Inflammatory macrophage (primary cell): ENCODE measurements at places on chromosomes 4 and X.

- DNase-seq: no peak
Measured at GRCh38 chrX:139826065-139827044, 106.5 kb downstream of the ATP11C start.

DNA sequence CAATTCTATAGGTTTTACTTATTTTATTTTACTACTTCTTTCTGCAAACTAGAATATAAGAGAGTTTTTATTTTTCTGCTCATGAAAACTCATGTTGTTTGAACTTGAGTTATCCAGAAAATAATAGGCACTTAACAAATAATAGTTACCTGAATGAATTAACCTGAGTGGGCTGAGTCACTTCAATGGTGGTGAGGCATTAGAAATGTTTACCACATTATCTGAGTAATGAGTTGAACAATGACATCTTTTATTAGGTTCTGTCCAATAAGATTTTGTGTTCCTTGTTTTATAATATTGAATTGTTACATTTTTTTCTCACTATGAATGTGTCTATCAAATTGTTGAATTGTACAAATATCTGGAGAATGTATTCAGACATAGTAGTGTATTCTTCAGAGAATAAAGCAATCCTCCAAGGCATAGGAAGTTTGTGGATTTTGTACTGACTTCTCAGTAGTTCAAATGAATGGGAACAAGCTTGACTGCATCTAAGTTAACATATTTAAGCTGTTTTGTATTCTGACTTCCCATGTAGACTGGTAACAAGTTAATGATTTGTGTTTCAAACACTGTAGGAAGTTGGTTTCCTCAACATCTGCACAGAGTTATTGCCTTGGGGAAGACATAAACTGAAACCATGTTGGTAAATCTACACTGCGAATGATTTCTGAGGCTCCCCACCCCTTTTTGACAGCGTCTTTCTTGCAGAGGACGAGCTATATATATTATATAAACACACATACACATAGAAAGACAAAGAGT lies 1808.9 kb upstream of the TENM3 start:
- DNase-seq: no peak

DNA sequence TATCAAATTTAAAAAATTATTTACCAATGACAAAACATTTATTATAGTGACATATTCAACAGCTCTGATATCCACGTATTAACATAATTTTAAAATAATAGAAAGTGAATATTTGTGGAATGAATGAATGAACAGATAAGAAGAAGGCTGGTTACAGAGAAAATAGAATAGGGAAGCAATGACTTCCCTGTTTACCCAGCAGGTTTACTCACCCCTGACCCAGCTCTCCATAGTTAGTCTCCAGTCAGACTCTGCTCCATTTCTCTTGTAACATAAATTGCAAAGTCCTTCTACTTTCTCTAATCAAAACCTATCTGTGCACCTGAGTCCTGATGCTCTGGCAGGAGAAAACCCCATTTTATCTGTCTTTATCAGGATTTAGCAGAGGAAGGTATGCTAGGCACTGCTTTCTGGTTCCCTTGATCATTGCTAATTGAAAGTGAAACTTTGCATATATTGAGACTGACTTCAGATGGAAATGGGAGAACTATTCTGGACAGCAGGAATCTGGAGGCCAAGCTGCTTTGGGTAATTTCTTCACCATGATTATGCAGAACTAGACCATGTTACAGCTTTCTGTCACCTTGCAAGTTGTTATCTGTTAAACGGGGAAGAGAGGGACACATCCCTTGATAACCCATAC lies 363.0 kb downstream of the FAT4 start:
- DNase-seq: no peak

DNA sequence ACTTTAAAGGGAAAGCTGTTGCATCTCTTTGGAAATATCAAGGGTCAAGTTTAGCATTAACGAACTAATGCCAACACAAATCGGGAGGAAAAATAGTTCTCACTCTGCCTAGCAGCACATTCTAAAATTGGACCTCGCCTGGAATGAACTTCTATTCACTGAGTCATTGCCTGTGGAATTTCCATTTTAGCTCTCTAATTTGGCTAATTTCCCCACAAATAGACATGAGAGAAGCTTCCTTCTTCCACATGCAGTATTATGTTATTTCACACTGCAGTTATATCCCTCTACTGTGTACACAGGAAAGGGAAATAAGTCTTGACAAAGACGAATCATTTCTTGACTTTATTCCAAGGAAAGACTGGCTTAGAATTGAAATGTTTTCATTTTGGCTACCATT lies 9.3 kb downstream of the ZXDA start:
- no peak for DNase-seq

DNA sequence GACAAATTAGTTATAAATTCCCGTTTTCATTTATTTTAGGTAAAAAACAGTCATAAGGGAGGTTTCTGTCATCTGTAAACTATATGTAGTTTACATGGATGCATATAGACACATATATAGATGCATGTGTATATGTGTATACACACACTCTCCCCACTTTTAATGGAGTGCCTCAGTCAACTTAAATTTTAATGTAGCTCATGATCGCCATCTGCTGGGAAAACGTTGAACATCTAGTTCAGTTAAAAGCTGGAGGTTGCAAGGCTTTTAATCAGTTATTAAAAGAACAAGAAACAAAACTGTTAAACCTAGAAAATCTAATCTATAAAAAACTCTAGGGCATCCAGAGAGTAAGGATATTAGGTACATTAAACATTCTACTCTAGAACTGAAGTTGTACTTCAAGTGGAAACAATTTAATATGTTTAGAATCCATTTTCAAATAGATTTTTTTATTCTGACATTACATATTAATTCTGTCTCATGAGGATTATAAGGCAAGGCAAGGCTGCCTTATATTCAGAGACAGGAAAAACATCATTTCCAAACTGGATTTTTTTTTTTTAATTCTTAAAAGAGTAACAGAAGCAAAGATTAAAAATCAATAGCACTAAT lies 122.6 kb downstream of the SHISA3 start:
- DNase-seq: peak; percentile 69

- DNase-seq: no peak
Measured at GRCh38 chr4:121714548-121714947, 17.8 kb upstream of the ANXA5 start.

DNA sequence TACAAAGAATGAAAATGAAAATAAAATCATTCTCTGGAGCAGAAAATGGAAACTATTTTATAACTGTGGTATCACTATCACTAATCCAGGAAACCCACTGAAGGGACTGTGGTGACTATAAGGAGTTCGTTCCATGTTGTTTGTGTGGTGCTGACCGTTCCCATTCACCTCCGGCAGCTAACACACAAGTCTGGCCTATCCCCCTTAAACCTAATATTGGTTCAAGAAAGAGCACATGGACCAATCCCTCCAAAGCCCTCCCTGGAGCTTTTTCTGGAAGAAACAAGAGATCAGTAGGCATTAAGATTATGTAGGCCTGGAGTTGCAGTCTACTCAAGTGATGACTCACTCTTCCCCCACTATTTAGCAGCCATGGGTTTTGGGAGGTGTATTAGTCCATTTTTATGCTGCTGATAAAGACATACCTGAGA lies 25.9 kb upstream of the FAM241A start:
- DNase-seq: no peak

- no peak for DNase-seq
Measured at GRCh38 chr4:6560416-6561172, 14.4 kb upstream of the MAN2B2 start.

DNA sequence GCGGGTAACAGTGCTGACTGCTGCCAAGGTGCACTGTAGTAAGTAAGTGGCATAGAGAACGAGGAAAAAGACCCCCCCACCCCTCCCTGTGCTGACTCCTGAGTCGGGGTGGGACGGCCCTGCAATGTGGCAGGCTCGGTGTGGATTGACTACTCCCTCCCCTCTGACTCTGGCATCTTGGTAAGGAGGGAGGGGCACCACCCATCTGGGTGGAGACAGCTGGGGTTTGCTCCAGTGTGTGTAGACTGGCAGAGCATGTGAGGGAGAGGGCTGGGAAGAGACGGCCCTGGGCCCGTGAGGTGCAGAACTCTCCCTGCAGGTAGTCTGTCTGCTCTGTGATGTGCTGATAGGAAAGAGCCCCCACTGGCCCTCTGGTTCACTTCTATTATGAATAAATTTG lies 31.0 kb downstream of the NSG1 start:
- DNase-seq: no peak

- no peak for DNase-seq
Measured at GRCh38 chrX:7412840-7413239, 264.9 kb upstream of the PUDP start.

DNA sequence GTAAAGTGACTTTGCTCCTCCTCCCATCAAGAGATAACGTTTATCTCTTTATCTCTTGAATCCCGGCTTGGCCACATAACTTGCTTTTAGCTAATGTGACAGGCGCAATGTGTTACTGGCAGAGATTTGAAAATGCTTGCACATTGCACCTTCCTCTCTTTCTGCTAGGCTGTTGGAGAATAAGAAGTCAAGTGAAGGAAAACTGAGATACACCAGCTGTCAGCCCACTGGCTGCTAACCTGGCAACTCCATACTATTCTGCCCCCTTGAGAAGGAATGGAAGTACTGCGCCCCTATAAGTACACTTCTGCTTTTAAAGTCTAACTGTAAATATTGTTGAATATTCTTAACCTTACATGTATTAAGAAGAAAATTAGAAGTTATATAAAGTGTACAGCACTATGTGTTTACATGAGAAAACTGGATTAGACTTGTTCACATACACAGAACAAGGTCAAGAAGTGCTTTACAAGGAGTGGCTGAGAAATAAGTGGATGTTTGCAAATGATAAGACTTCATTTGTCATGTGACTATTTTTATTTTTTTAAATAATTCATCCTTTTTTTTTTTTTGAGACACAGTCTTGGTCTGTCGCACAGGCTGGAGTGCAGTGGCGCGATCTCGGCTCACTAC lies 424.5 kb upstream of the CTSO start:
- peak; percentile 64 for DNase-seq

GRCh38 chrX:54885740-54886139 lies 34.9 kb upstream of the TRO start:
- no peak for DNase-seq

DNA sequence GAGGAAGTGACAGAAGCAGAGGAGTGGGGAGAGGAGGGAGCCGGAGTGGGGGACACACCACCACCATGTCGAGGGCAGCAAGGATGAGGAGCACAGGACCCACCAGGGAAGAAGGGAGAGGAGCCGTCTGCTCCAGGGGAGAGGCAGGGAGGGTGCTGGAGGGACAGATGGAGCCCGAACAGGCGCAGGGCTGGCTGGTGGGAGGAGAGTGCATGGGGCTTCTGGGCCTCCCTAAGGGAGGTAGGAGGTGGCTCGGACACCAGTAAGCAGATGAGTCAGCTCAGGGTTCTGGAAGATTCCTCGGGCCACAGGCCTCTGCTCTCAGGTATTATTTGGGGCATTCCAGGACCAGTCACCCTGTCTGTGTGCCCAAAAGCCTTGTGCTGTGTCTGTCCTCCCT lies 29.8 kb downstream of the ATP2B3 start:
- DNase-seq: no peak

GRCh38 chrX:134636851-134637250 lies 21.4 kb downstream of the PLAC1 start:
- DNase-seq: no peak

DNA sequence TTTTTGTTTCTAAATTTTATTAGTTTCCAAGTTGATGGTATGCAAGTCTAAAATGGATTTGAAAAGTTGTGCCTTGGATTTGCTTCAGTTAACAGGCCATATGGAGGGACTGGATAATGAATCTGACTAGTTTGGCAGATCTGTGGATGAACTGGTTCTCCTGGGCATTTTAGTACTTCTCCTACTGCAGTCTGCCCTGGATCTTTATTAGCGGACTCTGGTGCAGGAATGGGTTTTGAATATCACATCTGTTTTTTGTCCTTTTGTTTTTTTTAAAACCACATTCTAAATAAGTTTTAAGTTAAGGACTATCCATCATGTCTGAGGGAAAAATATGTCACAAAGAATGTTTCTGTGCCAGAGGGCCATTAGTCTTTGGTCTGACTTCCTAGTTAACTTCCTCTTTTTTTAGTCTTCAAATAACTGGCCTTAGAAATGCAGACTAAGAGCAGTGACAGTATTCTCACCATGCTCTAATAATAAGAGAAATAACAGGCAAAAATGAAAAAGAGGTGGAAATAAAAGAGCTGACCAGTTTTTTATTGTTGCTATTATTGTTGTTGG lies 13.9 kb upstream of the DCK start:
- DNase-seq: peak; percentile 34

DNA sequence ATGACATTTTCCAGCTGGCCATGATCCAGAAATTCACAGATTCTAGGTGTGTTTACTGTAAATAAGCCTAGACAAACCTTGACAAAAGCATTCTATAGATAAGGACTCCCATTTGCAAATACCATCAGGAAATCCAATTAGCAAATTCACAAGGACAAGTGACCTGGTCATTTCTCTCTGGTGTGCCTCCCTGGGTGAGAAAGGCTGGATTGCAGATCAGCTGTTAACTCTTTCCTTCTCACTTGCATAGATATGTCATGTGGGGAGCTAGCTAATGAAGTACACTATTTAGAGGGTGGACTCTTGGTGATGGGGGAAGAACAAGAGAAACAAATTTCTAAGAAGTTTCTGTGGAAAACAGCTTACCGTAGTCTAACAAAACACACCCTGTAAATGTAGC lies 58.9 kb downstream of the MOSPD2 start:
- no peak for DNase-seq

GRCh38 chrX:118736394-118737010 lies 9.1 kb downstream of the IL13RA1 start:
- no peak for DNase-seq
